Hair follicle dermal papilla cell (primary cell): ENCODE measurements at places on chromosomes 7 and 10. TPM values are rescaled to one million over a fixed set of nuclear protein-coding genes. Genes with fewer than 3 reads are reported as not detected.

Gene LLCFC1
- not detected in 2 replicates for total RNA-seq

Gene RNF32
- 1.8 and 1.9 TPM in 2 replicates for total RNA-seq

Gene RADIL
- 0.81 and 2.3 TPM in 2 replicates for total RNA-seq

Gene LIPM
- not detected in 2 replicates for total RNA-seq

Gene ITPRID1
- total RNA-seq, result not detected in 2 replicates

Gene ZNF804B
- total RNA-seq, result not detected in 2 replicates

Gene TMEM213
- total RNA-seq, result not detected in 2 replicates

Gene WDR86
- total RNA-seq, result 0.24 and 1.1 TPM in 2 replicates

Gene PAX4
- not detected in 2 replicates for total RNA-seq
